ENCODE measurements at places on chromosomes 6 and 20.

DNA sequence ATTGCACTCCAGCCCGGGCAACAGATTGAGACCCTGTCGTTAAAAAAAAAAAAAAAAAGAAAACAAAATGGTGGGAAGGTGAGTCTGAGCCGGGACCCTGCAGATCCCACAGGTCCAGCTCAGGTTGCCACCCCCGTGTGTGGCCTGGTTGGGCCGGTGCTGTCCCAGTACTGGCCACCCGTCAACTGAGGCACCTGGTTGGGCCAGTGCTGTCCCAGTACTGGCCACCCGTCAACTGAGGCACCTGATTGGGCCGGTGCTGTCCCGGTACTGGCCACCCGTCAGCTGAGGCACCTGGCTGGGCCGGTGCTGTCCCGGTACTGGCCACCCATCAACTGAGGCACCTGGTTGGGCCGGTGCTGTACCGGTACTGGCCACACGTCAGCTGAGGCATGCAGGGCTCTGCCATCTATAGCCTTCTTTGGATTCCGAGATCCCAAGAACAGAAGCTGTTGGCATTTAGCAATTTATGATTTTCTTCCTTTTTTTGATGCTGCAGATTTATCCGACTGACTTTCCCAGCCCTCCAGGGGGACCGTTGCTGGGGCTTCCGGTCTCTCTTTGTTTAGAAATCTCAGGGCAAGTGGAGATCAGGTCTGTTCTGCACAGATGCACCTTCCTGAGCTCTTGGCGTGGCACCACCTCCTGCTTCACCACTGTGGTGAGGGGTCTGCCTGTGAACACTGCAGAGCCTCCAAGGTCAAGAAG is 113.8 kb downstream of the SYCP2 start:
- DNase-seq: no peak

DNA sequence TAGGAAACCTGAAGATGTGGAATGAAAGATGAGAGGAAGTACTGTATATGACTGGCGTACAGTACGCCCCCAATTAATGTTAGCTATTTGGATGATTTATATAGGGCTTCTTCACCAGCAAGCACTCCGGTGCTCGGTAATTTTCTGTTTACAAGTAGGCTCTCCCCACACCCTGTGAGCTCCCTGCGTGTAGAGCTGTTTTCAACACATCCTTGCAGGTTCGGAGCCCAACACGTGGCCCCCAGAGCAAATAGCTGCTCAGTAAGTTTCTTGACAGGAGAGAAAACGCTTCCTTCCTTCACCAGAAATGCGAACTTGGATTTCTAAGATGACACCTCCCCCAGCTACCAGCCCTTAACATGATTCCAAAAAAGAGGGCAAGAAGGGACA is 1.2 kb upstream of the RAB22A start:
- no peak for DNase-seq

GRCh38 chr6:151255811-151256210 is 16.0 kb downstream of the AKAP12 start:
- no peak for DNase-seq

DNA sequence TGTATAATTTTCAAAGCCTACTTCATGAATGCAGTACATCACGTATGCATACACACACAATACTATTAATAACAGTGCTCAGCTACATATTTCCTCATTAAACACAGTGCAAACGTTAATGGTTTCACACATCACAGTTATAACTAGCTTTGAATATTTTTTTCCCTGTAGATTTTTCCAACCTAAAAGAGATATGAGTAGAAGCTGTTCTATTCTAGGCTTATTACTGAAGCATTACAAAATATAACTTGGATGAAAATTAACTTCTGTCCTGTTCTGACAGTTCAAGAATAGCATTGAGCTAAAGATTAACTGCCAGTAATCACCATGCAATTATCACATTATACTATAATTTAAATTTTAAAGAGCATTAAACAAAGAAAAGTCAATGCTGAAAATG is 6.2 kb downstream of the LMBRD1 start:
- DNase-seq: no peak

GRCh38 chr6:84768442-84769174 is 4.2 kb upstream of the TBX18 start:
- DNase-seq: no peak

Measured in LNCaP clone FGC (cell line).